Pancreas (tissue), 10 donors: ENCODE measurements at places on chromosomes 6 and 20.
A peak's percentile ranks its signal among the peaks of the same experiment; 100 is the strongest.

- DNase-seq = no peak
These were observed 268.3 kb upstream of the ARID1B start for GRCh38 chr6:156508923-156509322.

GRCh38 chr6:11011787-11012234 is 32.3 kb downstream of the ELOVL2 start:
- DNase-seq = peak; percentile 33

GRCh38 chr6:117389227-117390057 is 36.3 kb downstream of the ROS1 start:
- no peak for DNase-seq

DNA sequence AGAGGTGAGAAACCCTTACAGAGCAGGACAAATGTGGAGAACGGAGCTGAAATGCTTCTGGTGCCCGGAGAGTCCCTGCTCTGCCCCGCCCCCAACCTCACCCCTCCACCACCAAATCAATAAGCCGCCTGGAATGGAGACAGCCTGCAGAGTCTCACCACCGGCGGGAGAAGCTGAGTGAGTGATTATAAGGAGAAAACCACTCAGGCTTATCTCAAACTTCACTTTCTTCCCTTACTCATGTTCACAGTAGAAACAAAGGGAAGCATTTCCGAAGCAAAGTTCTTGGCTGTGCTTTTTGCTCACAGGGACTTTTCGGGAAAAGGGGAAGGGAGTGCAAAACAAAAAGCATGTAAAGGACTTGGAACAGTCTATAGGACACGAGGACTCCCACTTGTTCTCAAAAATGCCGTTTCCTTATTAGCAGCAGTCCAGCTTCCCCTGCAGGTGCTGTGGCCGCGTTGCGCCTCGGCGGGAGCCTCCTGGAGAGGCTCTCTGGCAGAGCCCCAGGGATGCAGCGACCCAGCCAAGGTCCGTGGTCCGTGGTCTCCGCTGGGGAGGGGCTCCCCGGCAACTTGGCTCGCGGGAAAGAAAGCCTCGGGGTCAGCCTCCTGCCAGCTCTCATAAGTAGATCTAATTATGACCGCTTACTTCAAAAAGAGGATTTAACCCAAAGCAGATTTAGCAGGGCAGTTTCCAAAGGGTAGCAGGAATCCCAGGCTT is 64.8 kb upstream of the TMEM30A start:
- DNase-seq = peak; percentile 60

GRCh38 chr6:30618270-30618797 is 694 bp downstream of the MRPS18B start:
- DNase-seq = no peak

DNA sequence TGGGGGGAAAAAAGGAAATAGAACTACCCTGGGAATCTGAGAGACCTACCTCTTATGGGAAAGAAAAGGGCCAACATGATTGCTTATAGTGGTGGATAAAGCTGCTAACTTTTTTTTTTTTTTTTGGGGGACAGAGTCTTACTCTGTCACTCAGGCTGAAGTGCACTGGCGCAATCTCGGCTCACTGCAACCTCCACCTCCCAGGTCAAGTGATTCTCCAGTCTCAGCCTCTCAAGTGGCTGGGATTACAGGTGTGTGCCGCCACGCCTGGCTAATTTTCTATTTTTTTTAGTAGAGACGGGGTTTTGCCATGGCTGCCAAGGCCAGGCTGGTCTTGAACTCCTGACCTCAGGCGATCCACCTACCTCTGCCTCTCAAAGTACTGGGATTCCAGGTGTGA is 39.5 kb upstream of the TBC1D22B start:
- no peak for DNase-seq

DNA sequence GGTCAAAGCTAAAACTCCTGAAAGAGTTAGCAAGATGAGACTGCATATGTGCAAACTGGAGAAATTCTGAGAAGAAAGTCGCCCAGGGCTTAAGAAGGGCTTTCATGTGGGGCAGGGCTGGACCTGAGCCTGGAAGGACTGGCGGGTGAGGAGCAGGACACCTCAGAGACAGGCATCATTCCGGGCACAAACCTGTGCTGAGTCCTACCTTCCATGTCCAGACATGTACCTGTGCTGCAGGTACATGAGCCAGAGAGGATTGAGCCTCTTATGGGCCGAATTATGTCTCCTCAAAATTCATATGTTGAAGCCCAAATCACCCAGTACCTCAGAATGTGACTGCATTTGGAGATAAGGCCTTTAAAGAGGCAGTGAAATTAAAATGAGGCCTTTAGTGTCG is 171.0 kb downstream of the QRSL1 start:
- no peak for DNase-seq

DNA sequence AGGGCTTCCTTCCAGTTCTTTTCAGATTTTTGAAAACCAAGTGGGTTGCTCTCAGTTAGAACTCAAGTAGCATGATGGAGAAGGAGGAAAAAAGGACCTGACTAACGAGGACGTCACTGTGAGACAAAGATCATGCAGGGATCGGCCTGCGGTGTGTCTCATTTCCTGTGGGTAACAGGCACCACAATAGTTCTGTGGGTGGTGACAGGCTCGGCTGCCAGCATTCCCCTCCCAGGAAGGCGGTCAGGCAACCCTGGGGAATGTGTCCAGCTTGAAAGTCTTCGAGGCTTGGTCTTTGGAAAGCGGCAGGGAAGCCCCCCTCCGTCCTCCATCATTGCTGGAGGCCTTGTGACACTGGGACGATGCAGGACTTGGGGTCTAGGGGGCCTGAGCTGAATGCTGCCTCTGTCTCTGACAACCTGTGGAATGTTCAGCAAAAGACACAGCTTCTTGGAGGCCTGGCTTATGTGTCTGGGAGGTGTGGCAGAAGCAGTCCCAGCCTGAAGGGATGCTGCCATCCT is 121.0 kb downstream of the BCAS1 start:
- DNase-seq = no peak

DNA sequence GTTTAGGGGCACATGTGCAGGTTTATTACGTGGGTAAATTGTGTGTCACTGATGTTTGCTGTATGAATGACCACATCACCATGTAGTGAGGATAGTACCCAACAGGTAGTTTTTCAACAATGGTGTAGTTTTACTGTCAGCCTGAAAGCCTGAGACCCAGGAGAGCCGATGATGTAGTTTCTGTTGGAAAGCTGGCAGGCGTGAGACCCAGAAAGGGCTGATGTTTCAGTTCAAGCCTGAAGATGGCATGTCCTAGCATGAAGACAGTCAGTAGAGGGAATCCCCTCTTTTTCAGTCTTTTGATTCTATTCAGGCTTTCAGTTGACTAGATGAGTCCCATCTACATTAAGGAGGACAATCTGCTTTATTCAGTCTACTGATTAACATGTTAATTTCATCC is 96.7 kb downstream of the KLHL32 start:
- DNase-seq = no peak

- no peak for DNase-seq
These were observed 24.5 kb downstream of the FAM110A start for GRCh38 chr20:858011-858410.

GRCh38 chr20:19045371-19045770 is 167.1 kb upstream of the SLC24A3 start:
- DNase-seq = no peak
